ENCODE measurements at places on chromosomes 2 and 18.

GRCh38 chr18:69701305-69701704 lies 246.4 kb downstream of the CD226 start:
- no peak overlapping the region for H3K27ac ChIP-seq
- H3K4me3 ChIP-seq, result no peak overlapping the region
- no peaks in the 10 kb centered on the region for H3K27me3 ChIP-seq
- DNase-seq, result no peak
- H3K4me1 ChIP-seq, result peaks cover 28% of the 10 kb centered on the region

- no peaks in the 10 kb centered on the region for H3K27me3 ChIP-seq
- H3K4me3 ChIP-seq, result no peak overlapping the region
- H3K27ac ChIP-seq, result peak overlapping the region; percentile 73
These were observed 86.4 kb downstream of the TCF4 start for GRCh38 chr18:55501579-55501978.

GRCh38 chr2:42169874-42170521 lies 845 bp downstream of the EML4 start:
- peaks cover 13% of the 10 kb centered on the region for H3K4me1 ChIP-seq
- peaks cover 2% of the 10 kb centered on the region for H3K27me3 ChIP-seq
- H3K27ac ChIP-seq, result no peak overlapping the region
- no peak overlapping the region for H3K4me3 ChIP-seq

- H3K27me3 ChIP-seq, result no peaks in the 10 kb centered on the region
- H3K36me3 ChIP-seq, result no peaks in the 10 kb centered on the region
- peak overlapping the region; percentile 0 for H3K4me3 ChIP-seq
- peaks cover 76% of the 10 kb centered on the region for H3K4me1 ChIP-seq
- DNase-seq, result no peak
These were observed 86.9 kb downstream of the LIMS1 start for GRCh38 chr2:108621087-108621559.

GRCh38 chr18:76592981-76593381 lies 97.9 kb upstream of the ZNF516 start:
- H3K4me1 ChIP-seq, result peaks cover 8% of the 10 kb centered on the region
- no peak overlapping the region for H3K27ac ChIP-seq
- H3K27me3 ChIP-seq, result peaks cover 23% of the 10 kb centered on the region
- no peak overlapping the region for H3K4me3 ChIP-seq
- no peak for DNase-seq

DNA sequence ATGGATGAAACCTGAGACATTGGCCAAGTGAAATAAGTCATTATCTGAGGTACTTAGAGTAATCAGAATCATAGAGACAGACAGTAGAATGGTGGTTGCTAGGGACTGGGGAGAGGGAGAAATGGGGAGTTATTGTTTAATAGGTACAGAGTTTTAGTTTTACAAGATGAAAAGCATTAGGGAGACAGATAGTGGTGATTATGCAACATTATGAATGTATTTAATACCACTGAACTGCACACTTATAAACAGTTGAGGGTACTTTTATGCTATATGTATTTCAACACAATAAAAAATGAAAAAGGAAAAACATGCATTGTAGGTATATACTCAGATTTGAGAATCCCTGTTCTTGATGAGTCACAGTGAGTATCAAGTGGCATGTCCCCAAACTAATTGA lies 59.7 kb downstream of the EPC2 start:
- H3K27ac ChIP-seq, result peak overlapping the region; percentile 41
- peaks cover 30% of the 10 kb centered on the region for H3K36me3 ChIP-seq

DNA sequence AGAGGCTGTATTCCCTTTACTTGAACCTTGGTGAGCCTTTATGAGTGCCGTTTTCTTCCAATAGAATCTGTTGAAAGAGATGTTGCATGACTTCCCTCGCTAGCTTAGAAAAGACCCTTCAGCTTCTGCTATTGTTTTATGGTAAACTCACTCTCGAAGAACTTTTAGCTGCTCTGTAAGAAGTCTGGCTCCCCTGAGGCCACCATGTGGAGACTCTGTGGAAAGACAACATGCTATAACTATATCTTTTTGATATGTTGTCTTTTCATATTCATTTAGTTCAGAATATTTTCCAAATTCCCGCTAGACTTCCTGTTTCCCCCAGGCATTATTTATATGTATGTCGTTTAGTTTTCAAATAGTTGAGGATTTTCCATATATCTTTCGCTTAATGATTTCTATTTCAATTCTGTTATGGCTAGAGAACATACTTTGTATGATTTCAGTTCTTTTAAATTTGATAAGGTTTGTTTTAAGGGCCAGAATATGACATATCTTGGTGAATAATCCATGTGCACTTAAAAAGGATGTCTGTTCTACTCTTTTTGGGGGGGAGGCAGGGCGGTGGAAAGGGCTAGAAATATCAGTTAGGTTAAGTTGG lies 64.1 kb downstream of the PTPN4 start:
- H3K27me3 ChIP-seq, result no peaks in the 10 kb centered on the region
- H3K27ac ChIP-seq, result no peak overlapping the region
- no peaks in the 10 kb centered on the region for H3K36me3 ChIP-seq
- H3K4me3 ChIP-seq, result no peak overlapping the region
- peaks cover 38% of the 10 kb centered on the region for H3K4me1 ChIP-seq

GRCh38 chr18:36706134-36706881 lies 122.5 kb downstream of the TPGS2 start:
- no peak overlapping the region for H3K4me3 ChIP-seq
- no peak for DNase-seq
- peaks cover 4% of the 10 kb centered on the region for H3K4me1 ChIP-seq
- H3K27me3 ChIP-seq, result peaks cover 2% of the 10 kb centered on the region
- H3K27ac ChIP-seq, result no peak overlapping the region

- no peaks in the 10 kb centered on the region for H3K36me3 ChIP-seq
- no peaks in the 10 kb centered on the region for H3K27me3 ChIP-seq
- no peaks in the 10 kb centered on the region for H3K4me1 ChIP-seq
- H3K27ac ChIP-seq, result no peak overlapping the region
- DNase-seq, result no peak
These were observed 423.9 kb upstream of the MAP2 start for GRCh38 chr2:208999911-209000310.

DNA sequence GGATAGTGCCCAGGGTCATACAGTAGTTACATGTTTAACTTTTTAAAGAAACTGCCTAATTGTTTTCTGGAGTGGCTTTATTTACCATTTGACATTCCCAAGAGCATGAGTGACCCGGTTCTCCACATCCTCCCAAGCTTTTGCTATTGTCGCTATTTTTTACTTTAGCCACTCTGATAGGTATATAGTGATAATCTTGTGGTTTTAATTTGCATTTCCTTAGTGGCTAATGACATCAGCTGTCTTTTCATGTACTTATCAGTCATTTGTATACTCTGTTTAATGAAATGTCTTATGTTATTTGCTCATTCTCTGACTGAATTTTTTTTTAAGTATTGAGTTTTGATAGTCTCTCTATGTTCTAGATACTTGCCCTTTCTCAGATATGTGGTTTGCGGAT lies 109.7 kb upstream of the HS6ST1 start:
- no peak for DNase-seq
- no peaks in the 10 kb centered on the region for H3K27me3 ChIP-seq
- H3K4me1 ChIP-seq, result peaks cover 16% of the 10 kb centered on the region
- H3K4me3 ChIP-seq, result no peak overlapping the region

DNA sequence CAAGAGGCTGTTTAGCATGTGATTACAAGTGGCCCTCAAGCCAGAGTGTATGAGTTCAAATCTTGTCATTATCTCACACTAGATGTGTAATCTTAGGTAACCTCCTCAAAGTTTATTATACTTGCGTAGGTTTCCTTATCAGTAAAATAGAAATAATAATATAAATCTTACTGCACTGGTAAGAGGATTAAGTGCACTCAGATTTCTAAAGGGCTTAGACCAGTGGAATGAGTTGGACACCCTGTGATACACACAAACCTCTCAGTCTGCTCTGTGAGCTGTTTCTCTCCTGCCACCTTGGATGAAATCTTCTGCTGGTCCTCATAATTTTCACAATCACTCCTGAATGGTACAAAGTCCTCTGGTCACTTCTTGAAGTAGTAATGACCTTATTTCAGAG lies 145.4 kb upstream of the ZNF516 start:
- H3K27me3 ChIP-seq, result peaks cover 3% of the 10 kb centered on the region
- no peaks in the 10 kb centered on the region for H3K4me1 ChIP-seq
- H3K4me3 ChIP-seq, result no peak overlapping the region
- no peak for DNase-seq
- no peaks in the 10 kb centered on the region for H3K36me3 ChIP-seq

DNA sequence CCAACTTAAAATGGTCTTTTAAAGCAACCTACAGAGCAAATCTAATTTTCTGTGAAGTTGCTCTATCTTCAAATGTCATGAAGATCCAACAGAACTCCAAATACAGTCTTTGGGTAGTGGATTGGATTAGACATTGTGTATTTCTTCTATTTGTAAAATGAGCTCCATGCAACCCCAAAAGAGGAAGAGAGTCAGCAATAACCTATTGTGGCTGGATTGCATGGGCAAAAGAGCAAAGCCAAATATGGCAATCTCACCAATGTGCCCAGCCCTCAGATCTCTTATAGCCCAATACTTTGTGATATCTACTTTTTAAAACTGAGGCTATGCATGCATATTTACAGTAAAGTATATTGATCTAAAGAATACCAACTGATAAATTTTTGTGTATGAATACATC lies 146.3 kb downstream of the TXNL1 start:
- no peak for DNase-seq
- H3K36me3 ChIP-seq, result peaks cover 3% of the 10 kb centered on the region
- no peak overlapping the region for H3K27ac ChIP-seq
- no peak overlapping the region for H3K4me3 ChIP-seq
- no peaks in the 10 kb centered on the region for H3K27me3 ChIP-seq
- peaks cover 5% of the 10 kb centered on the region for H3K4me1 ChIP-seq

DNA sequence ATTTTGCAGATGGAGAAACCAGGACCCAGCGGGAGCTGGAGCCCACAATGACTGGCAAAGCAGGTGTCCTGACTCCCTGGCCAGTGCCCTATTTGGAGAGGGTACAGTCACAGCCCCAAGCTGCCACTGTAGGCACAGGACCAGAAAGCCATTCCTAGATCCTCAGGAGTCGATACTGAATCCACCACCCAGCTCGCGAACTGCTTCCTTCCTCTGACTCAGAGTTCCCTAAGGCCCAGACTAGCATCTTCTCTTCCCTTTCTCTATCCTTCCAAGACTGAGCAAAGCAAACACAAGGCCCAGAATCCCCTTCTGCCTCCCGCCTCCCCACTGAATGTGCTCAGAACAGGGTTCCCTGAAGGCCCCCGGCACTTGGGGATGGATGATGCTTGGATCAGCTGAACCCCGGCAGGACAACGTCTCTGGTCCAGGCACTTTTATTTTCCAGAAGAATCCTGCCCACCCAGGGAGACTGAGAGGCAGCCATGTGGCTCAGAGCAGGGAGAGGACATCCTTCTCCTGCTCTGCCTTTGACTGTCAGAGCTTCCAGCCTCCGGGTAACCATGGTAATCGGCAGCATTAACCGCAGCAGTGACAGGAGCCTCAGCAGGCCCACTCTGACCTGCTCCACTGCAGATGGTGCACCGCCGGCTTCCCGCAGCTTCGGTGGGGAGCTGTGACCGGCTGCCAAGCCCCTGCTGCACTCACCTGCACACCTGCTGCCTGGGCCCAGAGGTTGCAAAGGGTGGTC lies 34.8 kb upstream of the KLHL29 start:
- no peak overlapping the region for H3K27ac ChIP-seq
- peaks cover 21% of the 10 kb centered on the region for H3K27me3 ChIP-seq
- no peaks in the 10 kb centered on the region for H3K36me3 ChIP-seq
- H3K4me3 ChIP-seq, result no peak overlapping the region
- no peak for DNase-seq
- H3K4me1 ChIP-seq, result peaks cover 12% of the 10 kb centered on the region

DNA sequence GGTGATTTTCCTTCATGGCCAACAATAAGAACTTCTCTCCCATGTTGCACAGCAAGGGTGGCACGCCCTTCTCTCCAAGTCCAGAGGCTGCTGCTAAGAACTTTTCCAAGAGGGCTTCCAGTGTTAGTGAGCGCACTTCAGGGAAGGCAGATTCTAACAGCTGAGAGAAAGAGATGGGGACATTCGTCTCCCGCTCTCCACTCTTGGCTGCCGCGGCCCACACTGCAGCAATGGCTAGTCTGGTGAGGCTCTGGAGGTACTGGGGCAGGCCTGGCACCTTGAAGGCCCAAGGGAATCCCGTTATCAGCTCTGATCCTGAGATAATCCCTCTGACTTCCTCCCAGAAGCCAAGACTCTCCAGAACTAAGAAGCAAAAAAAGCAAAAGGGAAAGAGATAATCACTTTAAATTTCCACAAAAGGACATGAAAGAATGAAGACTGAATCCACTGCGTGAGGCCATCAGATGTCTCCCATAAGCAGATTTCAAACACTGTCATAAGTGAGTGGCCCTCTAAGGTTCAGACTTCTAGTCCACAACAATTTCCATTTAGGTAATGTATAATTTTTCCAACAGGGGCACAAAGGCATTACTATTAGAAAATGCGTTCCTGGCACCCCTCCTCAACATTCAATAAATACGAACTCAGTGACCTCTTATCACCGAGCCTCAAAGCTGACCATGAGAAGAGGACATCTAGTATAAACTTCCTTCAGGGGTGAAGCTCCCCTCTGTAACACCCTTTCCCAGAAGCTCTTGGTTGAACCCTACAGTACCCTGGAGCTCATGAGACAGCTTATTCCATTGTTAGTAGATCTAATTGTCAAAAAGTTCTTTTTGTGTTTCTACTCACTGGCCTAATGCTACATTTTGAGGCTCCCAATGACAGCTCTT lies 66.7 kb upstream of the ZFP36L2 start:
- DNase-seq, result no peak
- H3K4me1 ChIP-seq, result peaks cover 24% of the 10 kb centered on the region
- H3K27me3 ChIP-seq, result no peaks in the 10 kb centered on the region

- H3K27me3 ChIP-seq, result peaks cover 13% of the 10 kb centered on the region
- no peaks in the 10 kb centered on the region for H3K36me3 ChIP-seq
- no peak overlapping the region for H3K27ac ChIP-seq
- no peak overlapping the region for H3K4me3 ChIP-seq
- H3K4me1 ChIP-seq, result peaks cover 8% of the 10 kb centered on the region
These were observed 61.7 kb upstream of the DAPL1 start for GRCh38 chr2:158733430-158733755.

- no peak for DNase-seq
- peak overlapping the region; percentile 5 for H3K27ac ChIP-seq
- no peak overlapping the region for H3K4me3 ChIP-seq
- H3K36me3 ChIP-seq, result no peaks in the 10 kb centered on the region
- H3K27me3 ChIP-seq, result no peaks in the 10 kb centered on the region
- peaks cover 27% of the 10 kb centered on the region for H3K4me1 ChIP-seq
These were observed 187.5 kb downstream of the SCG2 start for GRCh38 chr2:223414646-223415045.

DNA sequence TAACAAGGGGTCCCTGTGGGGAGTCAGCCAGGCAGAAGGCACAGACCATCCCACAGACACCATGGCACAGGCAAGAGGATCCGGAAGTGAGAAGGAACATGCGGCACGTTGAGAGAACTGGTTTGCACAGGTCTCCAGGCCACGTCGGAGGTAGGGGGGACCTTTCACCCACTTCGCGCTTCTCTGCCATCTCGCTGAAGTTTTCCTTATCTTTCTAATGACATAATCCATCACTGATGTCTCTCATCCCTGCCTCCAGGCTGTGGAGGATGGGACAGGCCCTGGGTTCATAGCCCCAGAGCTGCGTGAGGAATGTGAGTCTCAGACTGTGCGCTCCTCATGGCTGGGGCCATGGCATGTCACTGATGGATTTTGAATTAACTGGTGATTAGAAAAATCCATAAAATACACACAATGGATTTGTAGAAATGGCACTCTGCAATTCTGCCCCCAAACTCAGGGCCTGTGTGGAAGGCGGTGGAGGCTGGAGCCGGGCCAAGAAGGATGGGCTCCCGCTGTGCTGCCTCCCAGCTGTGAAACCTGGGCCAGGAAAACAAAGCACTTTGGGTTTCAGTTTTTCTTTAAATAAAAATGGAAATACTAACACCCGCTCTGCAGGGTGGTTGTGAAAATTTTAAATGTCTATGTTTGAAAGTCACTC lies 113.3 kb upstream of the ALKAL2 start:
- no peak for DNase-seq
- H3K27ac ChIP-seq, result no peak overlapping the region
- H3K36me3 ChIP-seq, result peaks cover 3% of the 10 kb centered on the region
- H3K4me1 ChIP-seq, result peaks cover 16% of the 10 kb centered on the region
- no peak overlapping the region for H3K4me3 ChIP-seq
